ENCODE measurements at places on chromosomes 16 and 17. TPM values are rescaled to one million over a fixed set of nuclear protein-coding genes. Genes with fewer than 3 reads are reported as not detected.

The CCL8 gene
- total RNA-seq: not detected

The KRTAP9-2 gene
- total RNA-seq: not detected

The MMP15 gene
- total RNA-seq: 4.0 TPM

The ICAM2 gene
- 2.2 TPM for total RNA-seq

The KRTAP9-4 gene
- not detected for total RNA-seq

The ANKRD40CL gene
- total RNA-seq: not detected

The SLC6A4 gene
- not detected for total RNA-seq

The CCL16 gene
- total RNA-seq: not detected

The NXN gene
- total RNA-seq: 92.4 TPM

The CTDNEP1 gene
- total RNA-seq: 141 TPM

The BAHCC1 gene
- 7.9 TPM for total RNA-seq

The MARVELD3 gene
- total RNA-seq: not detected

The TMC5 gene
- total RNA-seq: not detected

The ITGB3 gene
- total RNA-seq: 2.4 TPM

The INO80E gene
- 65.1 TPM for total RNA-seq

The KRT39 gene
- not detected for total RNA-seq

The CCDC144A gene
- total RNA-seq: 0.31 TPM

The OTOP3 gene
- total RNA-seq: not detected

The SLFN13 gene
- total RNA-seq: 7.7 TPM

The KRTAP4-4 gene
- total RNA-seq: not detected

The RCVRN gene
- total RNA-seq: not detected

The ASPHD1 gene
- total RNA-seq: 14.1 TPM

The CACNA1H gene
- not detected for total RNA-seq

The RSL1D1 gene
- 197 TPM for total RNA-seq
